Right lung (tissue), 10 donors: ENCODE measurements at places on chromosomes 1 and 21. TPM values are rescaled to one million over a fixed set of nuclear protein-coding genes. Genes with fewer than 3 reads are reported as not detected.

DNA sequence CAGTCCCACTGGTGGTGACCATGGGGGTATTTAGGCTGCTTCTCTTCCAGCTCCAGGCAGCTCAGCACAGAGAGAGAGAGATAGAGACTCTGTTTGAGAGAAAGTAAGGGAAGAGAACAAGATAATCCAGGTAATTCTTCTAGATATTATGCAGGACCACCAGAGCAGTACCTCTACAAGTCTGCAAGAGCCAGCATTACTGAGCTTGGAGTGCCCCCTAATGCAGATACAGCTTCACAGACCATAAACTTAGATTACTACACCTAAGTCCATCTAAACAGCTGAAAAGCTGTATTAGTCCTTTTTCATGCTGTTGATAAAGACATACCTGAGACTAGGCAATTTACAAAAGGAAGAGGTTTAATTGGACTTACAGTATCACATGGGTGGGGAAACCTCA, 570.3 kb downstream of the LRRIQ3 start:
- DNase-seq: no peak

GRCh38 chr1:60387175-60387574, 313.6 kb upstream of the C1orf87 start:
- DNase-seq: no peak

DNA sequence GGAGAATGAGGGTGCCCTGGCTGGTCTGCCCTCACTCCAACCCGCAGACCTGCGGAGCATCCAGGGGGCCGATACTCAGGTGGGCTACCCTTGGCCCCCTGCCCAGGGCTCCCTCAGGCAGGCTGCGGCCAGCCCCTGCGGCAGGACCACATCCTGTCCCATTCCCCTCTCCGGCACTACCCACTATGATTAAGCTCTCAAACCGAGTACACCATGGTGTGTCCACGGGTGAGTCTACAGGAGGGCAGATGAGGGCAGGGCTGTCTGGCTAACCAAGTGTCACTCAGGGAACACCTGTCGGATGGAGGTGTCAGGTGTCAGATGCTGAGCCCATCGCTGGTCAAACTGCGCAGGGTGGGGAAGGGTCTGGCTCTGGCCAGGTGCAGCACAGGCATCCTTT, 47.2 kb downstream of the SLC66A1 start:
- DNase-seq: no peak

SELL gene
- polyA plus RNA-seq: 3.3 TPM

CFAP74 gene
- 4.1 TPM for polyA plus RNA-seq
